ENCODE measurements at places on chromosomes 2 and 18.
A peak's percentile ranks its signal among the peaks of the same experiment; 100 is the strongest.

DNA sequence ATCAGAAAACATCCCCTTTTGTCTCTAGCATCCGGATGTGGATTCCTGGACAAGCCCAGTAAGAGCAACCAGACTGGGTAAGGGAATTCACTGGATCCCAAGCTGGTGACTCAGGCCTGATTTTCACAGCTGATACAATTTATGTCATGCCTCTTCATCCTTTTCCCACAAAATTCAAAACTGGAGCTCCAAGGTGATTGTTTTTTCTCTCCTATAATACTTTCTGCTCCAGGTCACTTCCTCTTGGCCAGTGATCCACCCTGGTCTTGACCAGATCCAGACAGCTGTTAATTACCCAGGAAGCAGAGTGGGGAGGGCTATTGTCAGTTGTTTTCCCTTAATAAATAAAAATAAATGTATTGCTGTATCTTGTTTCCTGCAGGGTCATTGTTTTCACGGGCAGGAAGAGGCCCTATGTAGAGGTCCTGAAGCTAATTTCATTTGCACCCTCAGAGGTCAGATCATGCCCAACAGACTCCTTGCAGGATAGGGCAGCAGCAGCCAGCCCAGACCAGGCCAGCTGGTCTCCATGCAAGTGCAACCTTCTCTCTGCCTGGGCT, 57.6 kb downstream of the EVA1A start:
- no peaks in the 10 kb centered on the region for H3K36me3 ChIP-seq
- no peaks in the 10 kb centered on the region for H3K27me3 ChIP-seq
- no peak for DNase-seq
- H3K4me1 ChIP-seq, result peaks cover 6% of the 10 kb centered on the region
- H3K4me3 ChIP-seq, result no peak overlapping the region

GRCh38 chr18:13136056-13136903, 82.3 kb upstream of the LDLRAD4 start:
- H3K36me3 ChIP-seq, result no peaks in the 10 kb centered on the region
- DNase-seq, result no peak
- no peaks in the 10 kb centered on the region for H3K27me3 ChIP-seq
- H3K4me3 ChIP-seq, result peak overlapping the region; percentile 36
- H3K4me1 ChIP-seq, result no peaks in the 10 kb centered on the region

- H3K4me3 ChIP-seq, result no peak overlapping the region
- H3K27ac ChIP-seq, result no peak overlapping the region
- H3K36me3 ChIP-seq, result no peaks in the 10 kb centered on the region
- H3K4me1 ChIP-seq, result no peaks in the 10 kb centered on the region
Measured at GRCh38 chr2:230781130-230781797, 68.6 kb downstream of the CAB39 start.

- H3K4me3 ChIP-seq, result no peak overlapping the region
- H3K27ac ChIP-seq, result no peak overlapping the region
- H3K27me3 ChIP-seq, result no peaks in the 10 kb centered on the region
- no peaks in the 10 kb centered on the region for H3K4me1 ChIP-seq
- no peak for DNase-seq
- no peaks in the 10 kb centered on the region for H3K36me3 ChIP-seq
Measured at GRCh38 chr18:69961718-69962117, 14.0 kb upstream of the CD226 start.

DNA sequence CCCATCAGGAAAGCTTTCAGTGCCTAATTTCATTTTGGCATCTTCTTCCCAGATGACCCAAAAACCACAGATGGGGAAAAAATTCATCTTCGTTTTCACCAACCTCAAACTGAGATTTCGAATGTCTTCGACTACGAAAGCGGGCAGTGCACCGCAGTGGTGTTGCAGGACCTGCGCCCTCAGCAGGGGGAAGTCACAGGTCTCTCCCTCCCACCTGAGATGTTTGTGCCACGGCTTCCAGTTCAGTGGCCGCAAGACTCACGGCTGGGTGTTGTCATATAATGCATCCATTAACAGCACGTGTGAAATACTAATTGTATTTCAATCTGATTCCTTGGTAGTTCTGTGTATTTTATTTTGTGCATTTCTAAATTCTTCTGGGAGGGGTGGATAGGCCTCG, 66.2 kb upstream of the SALL3 start:
- H3K36me3 ChIP-seq, result no peaks in the 10 kb centered on the region
- no peaks in the 10 kb centered on the region for H3K27me3 ChIP-seq
- DNase-seq, result no peak
- H3K4me1 ChIP-seq, result no peaks in the 10 kb centered on the region
- H3K27ac ChIP-seq, result no peak overlapping the region

- no peak overlapping the region for H3K4me3 ChIP-seq
- H3K36me3 ChIP-seq, result no peaks in the 10 kb centered on the region
- peaks cover 15% of the 10 kb centered on the region for H3K4me1 ChIP-seq
- no peaks in the 10 kb centered on the region for H3K27me3 ChIP-seq
- no peak overlapping the region for H3K27ac ChIP-seq
Measured at GRCh38 chr2:74174909-74175308, 3.8 kb downstream of the MOB1A start.

GRCh38 chr2:105872142-105872728, 127.5 kb downstream of the NCK2 start:
- peaks cover 3% of the 10 kb centered on the region for H3K4me1 ChIP-seq
- no peak overlapping the region for H3K4me3 ChIP-seq
- DNase-seq, result no peak
- no peaks in the 10 kb centered on the region for H3K27me3 ChIP-seq

GRCh38 chr2:127185093-127185492, 35.0 kb downstream of the CYP27C1 start:
- no peak for DNase-seq
- H3K27me3 ChIP-seq, result no peaks in the 10 kb centered on the region
- no peaks in the 10 kb centered on the region for H3K36me3 ChIP-seq
- H3K4me1 ChIP-seq, result no peaks in the 10 kb centered on the region
- H3K4me3 ChIP-seq, result no peak overlapping the region

- H3K4me1 ChIP-seq, result no peaks in the 10 kb centered on the region
- H3K27me3 ChIP-seq, result no peaks in the 10 kb centered on the region
- no peak for DNase-seq
- H3K4me3 ChIP-seq, result no peak overlapping the region
- no peaks in the 10 kb centered on the region for H3K36me3 ChIP-seq
Measured at GRCh38 chr2:171883275-171883893, 10.7 kb downstream of the SLC25A12 start.

GRCh38 chr2:127321303-127321702, 27.4 kb upstream of the ERCC3 start:
- H3K4me1 ChIP-seq, result no peaks in the 10 kb centered on the region
- peaks cover 16% of the 10 kb centered on the region for H3K36me3 ChIP-seq
- DNase-seq, result no peak

- H3K4me1 ChIP-seq, result no peaks in the 10 kb centered on the region
- no peak for DNase-seq
- no peak overlapping the region for H3K4me3 ChIP-seq
- H3K36me3 ChIP-seq, result no peaks in the 10 kb centered on the region
Measured at GRCh38 chr18:75100832-75101630, 107.9 kb downstream of the PTGR3 start.

- no peak overlapping the region for H3K27ac ChIP-seq
- H3K27me3 ChIP-seq, result no peaks in the 10 kb centered on the region
- no peak overlapping the region for H3K4me3 ChIP-seq
- H3K4me1 ChIP-seq, result no peaks in the 10 kb centered on the region
- no peaks in the 10 kb centered on the region for H3K36me3 ChIP-seq
Measured at GRCh38 chr2:224691563-224691962, 24.6 kb downstream of the CCDC195 start.

- H3K4me1 ChIP-seq, result no peaks in the 10 kb centered on the region
- no peak overlapping the region for H3K4me3 ChIP-seq
- H3K27ac ChIP-seq, result no peak overlapping the region
- no peak for DNase-seq
Measured at GRCh38 chr2:216745453-216745852, 50.1 kb upstream of the IGFBP5 start.

DNA sequence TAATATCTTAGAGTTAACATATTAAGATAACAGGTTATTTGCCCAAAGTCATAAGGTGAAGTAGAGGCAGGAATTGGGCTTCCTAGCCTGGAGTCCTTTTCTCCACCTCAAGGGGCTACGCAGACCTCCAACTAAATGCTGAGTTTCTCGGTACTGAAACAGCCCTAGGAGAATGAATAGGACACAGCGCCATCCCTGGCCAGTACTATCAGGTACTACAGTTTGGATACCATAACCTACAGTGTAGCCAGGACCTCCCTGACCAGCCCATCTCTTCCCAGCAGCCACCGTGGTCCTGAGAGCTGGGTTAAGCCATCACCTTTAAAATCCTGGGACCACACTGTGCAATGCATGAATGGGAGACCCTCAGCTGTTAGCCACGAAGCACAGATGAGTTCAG, 15.7 kb downstream of the CASP8 start:
- no peaks in the 10 kb centered on the region for H3K4me1 ChIP-seq
- no peak overlapping the region for H3K4me3 ChIP-seq
- no peak overlapping the region for H3K27ac ChIP-seq
- peaks cover 21% of the 10 kb centered on the region for H3K36me3 ChIP-seq
- DNase-seq, result no peak

DNA sequence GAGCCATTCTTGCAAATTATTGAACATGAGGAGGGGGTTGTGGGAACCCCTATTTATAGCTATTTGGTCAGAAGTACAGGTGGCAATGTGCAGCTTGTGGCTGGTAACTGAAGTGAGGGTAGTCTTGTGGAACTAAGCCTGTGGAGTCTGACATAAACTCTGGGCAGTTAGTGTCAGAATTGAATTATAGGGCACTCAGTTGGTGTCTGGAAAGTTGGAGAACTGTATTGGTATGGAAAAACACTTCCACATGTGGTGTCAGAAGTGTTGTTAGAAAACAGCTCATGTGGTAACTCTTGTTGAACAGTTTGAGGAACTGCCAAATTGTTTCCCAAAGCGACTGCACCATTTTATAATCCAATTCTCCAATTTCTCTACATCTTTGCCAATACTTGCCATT, 7.5 kb downstream of the RALBP1 start:
- no peak for DNase-seq
- H3K36me3 ChIP-seq, result no peaks in the 10 kb centered on the region
- H3K27ac ChIP-seq, result no peak overlapping the region
- H3K27me3 ChIP-seq, result no peaks in the 10 kb centered on the region

DNA sequence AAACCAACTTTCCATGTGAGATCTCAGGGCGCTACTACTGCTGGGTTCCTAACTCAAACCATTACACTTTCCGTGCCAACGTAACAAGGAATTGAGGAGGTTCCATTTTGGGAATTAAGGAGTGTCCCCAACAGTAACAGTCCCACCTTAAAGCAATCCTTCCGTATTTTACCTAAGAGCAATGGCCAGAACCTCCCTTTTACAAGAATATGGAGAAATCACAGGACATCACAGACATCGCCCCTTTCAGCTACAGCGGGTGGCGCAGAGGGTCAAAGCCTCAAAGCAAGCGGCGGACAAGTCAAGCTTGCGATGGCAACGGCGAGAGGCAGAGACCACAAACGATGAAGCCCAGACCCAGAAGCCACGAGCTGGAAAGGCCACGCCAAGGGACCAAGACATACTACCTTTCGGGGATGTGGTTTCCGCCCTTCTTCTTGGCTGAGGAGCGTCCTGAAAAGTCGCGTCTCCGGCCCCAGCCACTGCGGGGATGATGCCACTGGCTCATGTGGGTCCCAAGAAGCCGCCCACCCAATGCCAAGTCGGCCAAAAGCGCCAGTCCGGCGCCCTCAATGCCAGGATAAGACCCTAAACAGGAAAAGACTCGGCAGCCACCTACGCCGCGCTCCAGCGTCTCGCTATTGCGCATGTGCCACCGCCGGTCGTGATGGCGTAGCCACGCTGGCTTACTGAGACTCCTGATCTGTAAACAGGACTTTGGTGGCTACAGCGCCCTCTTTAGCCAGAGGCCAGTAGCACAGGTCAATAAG, at the start of gene DUSP11:
Gene DUSP11 (minus strand): TSS at position 637 of the 770 bp plus-strand sequence. CDS start 129 bp downstream, at position 508.
- peak within 1 kb of the TSS; percentile 85 for H3K27ac ChIP-seq
- no peaks in the 10 kb centered on the region for H3K27me3 ChIP-seq
- peak within 1 kb of the TSS; percentile 47 for H3K4me3 ChIP-seq
- DNase-seq, result peak; percentile 96

- H3K27me3 ChIP-seq, result no peaks in the 10 kb centered on the region
- no peak for DNase-seq
Measured at GRCh38 chr2:218736531-218736930, 25.9 kb downstream of the TTLL4 start.

GRCh38 chr2:7116511-7116910, 199.3 kb downstream of the RNF144A start:
- no peaks in the 10 kb centered on the region for H3K27me3 ChIP-seq
- no peak for DNase-seq
- H3K4me1 ChIP-seq, result no peaks in the 10 kb centered on the region
- no peaks in the 10 kb centered on the region for H3K36me3 ChIP-seq

DNA sequence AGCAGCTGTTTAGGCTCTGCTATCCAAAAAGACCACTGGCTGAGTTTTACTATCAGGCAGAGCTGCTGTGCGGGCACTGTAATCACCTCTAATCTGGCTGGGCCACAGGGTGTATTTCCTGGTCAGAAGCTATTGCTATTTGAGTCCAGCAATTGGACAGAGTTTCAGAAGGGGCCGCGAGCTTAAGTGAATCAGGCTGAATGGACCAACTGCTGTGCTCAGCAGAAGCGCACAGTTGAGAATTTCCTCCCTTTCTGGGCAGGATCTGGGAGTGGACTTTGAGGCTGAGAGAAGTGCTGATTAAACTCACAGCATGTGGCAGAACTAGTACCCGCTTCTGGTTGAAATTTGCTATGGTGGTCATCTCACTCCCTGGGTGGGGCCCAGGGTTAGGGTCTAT, 251.8 kb downstream of the INSIG2 start:
- no peaks in the 10 kb centered on the region for H3K27me3 ChIP-seq
- DNase-seq, result no peak
- H3K4me3 ChIP-seq, result no peak overlapping the region

GRCh38 chr2:1099418-1099817, 148.8 kb downstream of the SNTG2 start:
- no peaks in the 10 kb centered on the region for H3K27me3 ChIP-seq
- no peak for DNase-seq
- no peaks in the 10 kb centered on the region for H3K36me3 ChIP-seq
- H3K4me3 ChIP-seq, result no peak overlapping the region

DNA sequence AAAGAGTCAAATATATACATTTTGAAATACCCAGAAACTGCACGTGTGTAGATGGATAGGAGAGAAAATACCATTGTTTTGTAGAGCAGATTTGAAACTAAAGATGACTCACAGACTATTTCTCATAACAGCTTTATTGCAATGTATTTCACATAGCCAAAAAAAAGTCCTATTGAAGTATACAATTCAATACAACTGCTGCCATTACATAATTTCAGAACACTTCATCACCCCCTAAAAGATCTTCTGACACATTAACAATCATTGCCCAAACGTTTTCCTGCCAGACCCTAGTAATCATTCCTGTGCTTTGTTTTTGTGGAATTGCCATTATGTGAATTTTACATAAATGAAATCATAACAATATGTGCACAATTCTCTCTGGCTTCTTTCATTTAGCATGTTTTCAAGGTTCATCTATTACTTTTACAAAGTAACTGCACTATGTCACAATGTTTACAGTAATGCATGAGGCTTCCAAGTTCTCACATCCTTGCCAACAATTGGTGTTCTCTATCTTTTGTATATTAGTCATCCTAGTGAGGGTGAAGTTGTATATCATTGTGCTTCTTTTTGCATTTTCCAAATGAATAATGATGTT, 378.6 kb upstream of the CWC22 start:
- H3K27me3 ChIP-seq, result no peaks in the 10 kb centered on the region
- H3K27ac ChIP-seq, result no peak overlapping the region

- DNase-seq, result no peak
- H3K36me3 ChIP-seq, result no peaks in the 10 kb centered on the region
- H3K4me1 ChIP-seq, result no peaks in the 10 kb centered on the region
- no peak overlapping the region for H3K4me3 ChIP-seq
Measured at GRCh38 chr18:27674411-27674810, 489.3 kb upstream of the CHST9 start.

GRCh38 chr2:241774419-241775222, 2.0 kb upstream of the GAL3ST2 start:
- no peak overlapping the region for H3K4me3 ChIP-seq
- H3K27ac ChIP-seq, result no peak overlapping the region
- H3K4me1 ChIP-seq, result no peaks in the 10 kb centered on the region
- no peaks in the 10 kb centered on the region for H3K36me3 ChIP-seq
- no peaks in the 10 kb centered on the region for H3K27me3 ChIP-seq

All from pancreas (tissue), 10 donors.